ENCODE measurements at places on chromosomes 4 and X.

DNA sequence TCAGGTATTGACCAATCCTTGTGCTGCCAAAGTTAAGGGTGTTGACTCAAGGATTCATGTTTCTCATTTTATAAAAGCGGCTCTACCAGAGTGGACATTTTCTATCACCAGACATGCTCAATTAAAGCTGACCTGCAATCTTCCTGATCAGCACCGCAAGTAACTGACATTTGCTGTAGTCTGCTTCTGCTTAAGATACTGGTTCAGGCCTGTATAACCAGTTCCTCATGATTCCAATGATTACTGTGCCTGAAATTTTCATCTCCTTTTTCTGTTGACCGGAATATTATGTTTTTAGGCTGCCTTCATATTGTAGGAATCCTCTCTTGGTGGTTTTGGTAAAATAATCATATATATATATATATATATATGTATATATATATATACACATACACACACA lies 160.2 kb upstream of the SPIN4 start:
- no peak for DNase-seq

GRCh38 chr4:111923786-111924185 lies 221.5 kb upstream of the FAM241A start:
- peak; percentile 42 for DNase-seq

DNA sequence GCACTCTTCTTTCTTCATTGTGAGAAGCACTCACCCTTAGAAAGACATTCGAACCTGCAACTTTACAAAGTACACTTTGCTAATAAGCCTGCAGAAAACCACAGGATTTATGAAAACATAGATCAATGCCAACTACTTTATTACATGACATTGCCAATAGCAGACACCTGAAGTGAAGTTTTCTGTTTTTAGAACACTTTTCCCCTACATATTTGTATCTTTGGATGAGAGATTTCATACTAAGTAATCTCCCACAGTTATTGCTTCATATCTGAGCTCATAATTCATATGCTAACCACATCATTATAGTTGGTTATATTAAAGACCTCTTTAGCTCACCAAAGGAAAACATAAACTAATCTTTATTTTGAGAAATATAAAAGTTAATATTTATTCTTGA lies 276.5 kb upstream of the CTSO start:
- DNase-seq = no peak

DNA sequence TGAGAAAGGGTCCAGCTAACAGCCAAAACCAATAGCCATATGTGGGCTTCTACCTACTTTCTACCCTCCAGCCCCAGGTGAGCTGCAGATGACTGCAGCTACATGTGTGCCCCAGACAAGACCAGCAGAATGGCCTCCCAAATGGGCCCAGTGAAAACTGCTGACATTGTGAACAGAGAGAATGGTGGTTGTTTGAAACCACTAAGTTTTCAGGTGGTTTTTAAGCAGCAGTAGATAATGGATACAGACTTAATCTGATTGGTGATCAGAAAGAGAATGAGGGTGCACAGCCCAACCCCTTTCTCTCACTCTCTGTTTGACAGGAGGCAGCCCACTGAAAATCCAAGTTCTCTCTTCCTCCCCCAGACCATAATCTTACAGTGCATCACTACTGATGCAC lies 42.5 kb upstream of the BBS12 start:
- DNase-seq = no peak

- DNase-seq = peak; percentile 22
Measured at GRCh38 chrX:22396408-22396807, 123.7 kb downstream of the CBLL2 start.

DNA sequence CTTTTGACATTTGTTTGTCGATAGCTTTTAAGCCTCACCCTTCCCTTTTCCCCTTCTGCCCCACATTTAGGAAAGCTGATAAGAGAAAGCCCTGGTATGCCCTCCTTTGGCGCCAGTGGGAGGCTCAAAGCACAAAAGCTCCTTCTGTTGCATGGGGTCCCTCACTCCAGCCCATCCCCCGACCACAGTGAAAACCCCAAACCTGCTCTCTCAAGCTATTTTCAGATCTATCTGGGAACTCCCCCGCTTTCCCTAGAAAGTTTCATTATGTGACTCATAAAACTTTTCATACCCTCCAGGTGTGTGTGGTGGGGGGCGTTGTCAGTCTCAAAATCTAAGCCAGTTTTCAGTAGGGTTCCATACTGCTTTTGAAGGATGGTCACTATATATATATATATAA lies 259.0 kb upstream of the PCDH7 start:
- no peak for DNase-seq

- peak; percentile 94 for DNase-seq
Measured at GRCh38 chrX:9562851-9563250, 98.0 kb downstream of the TBL1X start.

Data from A172 (cell line).